NCI-H1092 (cell line): ENCODE measurements at places on chromosomes 2 and 18.

- no peak for DNase-seq
Measured at GRCh38 chr2:238861766-238862315, 14.0 kb downstream of the TWIST2 start.

DNA sequence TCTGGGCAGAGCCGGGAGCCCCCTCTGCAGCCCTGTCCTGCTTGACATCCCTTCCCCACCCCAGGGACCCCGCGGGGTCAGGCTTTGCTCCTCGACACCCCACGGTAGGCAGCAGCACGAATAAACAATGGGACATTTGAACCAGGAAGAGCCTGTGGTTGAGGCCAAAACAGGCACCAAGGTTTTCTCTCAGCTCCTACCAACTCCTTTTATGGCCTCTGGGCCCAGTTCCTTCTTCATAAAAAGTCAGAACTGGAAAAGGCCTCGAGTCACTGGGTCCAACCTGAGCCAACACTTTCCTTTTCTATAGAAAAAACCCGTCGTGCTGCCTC lies 20.6 kb downstream of the TEX44 start:
- no peak for DNase-seq

- DNase-seq = no peak
Measured at GRCh38 chr2:65142515-65142914, 12.6 kb upstream of the RAB1A start.

DNA sequence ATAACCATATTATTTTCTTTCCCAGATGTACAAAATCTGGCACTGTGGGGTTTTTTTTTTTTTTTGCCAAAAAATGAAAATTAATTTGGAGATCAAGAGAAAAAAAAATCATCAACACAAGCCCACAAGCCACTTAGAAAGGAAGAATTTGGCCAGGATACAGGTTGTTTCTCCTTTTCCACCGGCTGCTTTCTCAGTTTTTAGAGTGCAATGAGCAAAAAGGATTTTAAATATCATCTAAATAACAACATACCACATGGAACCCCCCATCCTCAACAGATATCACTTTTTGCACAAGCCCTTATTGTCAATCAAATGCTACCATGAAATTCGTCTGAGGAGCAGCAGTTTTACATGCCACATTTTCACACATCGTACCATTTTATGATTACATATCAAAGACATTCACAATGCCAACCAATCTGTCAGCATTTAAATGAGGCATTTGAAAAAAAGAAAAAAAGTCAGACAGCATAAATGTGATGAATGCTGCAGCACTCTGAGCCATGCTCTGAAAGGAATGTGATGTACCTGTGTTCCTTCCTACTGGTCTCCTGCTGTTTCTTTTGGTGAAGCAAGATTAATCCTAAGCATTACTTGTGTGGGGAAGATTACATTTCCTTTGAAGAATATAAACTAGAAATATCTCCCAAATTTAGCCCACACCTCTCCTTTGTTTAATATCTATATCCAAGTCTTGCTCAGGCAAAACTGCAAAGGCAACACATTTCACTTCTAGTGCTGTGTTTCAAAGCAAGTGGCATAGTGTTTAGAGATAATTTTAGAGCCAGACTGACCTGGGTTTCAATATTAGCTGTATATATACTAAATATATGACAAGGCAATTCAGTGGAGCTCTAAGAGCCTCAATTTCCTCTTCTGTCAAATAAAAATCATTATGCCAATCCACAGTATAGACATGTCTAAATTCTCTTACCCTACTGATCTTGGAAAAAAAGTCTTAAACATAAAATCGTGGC lies 391.3 kb downstream of the CMPK2 start:
- no peak for DNase-seq

- no peak for DNase-seq
Measured at GRCh38 chr2:45497355-45497754, 113.7 kb downstream of the SRBD1 start.

- DNase-seq = no peak
Measured at GRCh38 chr2:197215748-197216360, 94.7 kb downstream of the ANKRD44 start.

DNA sequence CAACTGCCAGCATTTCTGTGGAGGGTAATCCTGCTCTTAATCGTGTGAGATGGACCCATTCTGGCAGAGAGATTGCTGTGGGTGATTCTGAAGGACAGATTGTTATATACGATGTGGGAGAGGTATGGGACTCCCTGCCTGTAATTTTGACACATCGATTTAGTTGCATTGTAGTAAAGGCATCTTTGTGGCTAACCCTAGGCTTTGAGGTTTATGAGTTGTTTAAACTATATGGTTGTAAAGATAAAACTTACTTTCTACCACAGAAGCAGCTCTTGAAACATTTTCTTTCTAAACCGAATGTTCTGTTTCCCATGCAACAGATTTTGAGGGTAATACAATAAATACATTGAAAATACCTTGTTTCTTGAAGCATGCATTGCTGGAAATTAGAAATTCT lies 58.5 kb downstream of the DYNC1I2 start:
- DNase-seq = no peak
